ENCODE measurements at places on chromosomes 16 and 17.
A peak's percentile ranks its signal among the peaks of the same experiment; 100 is the strongest.

- DNase-seq = no peak
These were observed 2.4 kb downstream of the VEZF1 start for GRCh38 chr17:57985675-57985974.

- no peak for DNase-seq
These were observed 30.7 kb downstream of the CD300LF start for GRCh38 chr17:74682028-74682427.

DNA sequence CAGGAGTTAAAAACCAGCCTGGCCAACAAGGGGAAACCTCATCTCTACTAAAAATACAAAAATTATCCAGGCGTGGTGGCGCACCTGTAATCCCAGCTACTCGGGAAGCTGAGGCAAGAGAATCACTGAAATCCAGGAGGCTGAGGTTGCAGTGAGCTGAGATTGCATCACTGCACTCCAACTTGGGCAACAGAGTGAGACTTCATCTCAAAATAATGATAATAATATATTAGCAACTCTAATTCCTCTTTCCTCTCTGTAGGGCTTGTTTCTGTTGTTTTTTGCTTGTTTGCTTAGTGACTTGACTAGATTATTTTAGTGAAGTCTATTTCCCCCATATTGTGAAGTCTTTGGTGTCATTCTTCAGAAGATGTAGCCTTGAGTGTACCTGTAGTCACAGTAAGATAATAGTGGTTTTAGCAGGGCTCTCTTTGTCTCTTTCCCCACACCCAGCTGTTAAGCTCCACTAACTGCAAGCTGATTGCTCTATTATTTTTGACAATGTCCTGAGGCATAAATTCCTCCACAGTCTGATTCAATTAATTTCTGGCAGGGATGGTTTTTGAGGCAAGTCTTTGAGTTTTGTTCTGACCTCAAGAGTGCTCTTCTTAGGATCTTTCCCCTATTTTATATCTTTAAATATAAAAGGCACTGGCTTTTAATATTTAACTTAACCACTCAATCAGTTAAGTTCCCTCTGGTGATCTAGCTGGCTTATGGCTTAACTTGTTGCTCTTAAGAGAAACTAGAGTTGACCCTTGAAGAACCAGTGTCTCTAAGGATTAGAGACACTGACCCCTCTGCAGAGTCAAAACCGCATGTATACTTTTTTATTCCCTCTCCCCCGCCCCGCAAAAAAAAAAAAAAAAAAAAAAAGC is 18.6 kb upstream of the TNFSF12 start:
- DNase-seq = no peak

DNA sequence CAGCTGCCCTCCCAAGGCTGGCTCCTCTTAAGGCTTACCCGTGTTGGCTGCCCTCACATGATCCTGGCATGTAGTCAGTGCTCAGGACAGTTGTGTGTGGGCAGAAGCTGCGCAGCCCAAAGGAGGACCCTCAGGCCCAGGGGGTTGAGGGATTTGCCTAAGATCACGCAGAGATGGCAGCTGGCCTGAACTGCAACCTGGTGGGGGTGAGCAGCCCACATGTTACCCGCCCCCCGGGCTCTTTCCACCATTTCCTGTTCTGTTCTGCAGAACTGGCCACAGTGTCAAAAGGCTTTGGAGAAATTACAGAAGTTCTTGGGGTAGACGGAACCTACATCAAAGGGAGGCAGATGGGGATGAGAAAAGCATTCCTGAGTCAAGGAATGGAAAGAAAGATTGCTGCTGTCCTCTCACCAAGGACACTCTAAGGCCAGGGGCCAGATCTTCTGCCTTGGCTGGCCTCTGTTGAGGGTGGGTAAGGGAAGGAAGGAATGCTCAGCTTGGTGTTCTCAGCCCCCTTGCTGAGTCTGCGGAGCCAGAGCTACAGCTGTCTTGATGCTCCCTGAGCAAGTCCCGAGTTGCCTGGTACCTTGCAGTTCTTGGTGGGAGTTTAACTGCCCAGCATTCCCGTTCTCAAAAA is 53.0 kb downstream of the EPN2 start:
- DNase-seq = no peak

GRCh38 chr16:68800257-68800875 is 43.0 kb upstream of the TANGO6 start:
- DNase-seq = peak; percentile 12

- DNase-seq = no peak
These were observed 128.8 kb downstream of the ASIC2 start for GRCh38 chr17:33164169-33164881.

- DNase-seq = no peak
These were observed 139.5 kb downstream of the ZNF423 start for GRCh38 chr16:49716339-49716934.

DNA sequence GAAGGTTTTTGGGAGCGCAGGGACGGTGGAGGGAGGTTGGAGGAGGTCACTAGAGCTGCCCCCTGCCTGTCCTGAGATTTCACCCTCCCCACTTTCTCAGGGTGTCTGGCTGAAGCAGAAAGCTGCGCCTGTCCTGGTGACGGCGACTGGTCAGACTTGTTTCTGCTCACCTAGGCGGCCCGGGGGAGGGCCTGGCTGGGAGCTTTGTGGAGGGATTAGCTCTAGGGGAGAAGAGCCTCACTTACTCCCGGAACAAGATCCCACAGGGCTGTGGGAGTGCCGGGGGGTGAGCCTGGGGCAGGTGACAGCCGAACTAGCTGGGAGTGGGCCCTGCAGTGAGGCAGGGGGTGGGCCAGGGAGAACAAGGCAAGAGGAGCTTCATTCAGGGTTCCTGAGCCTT is 11.5 kb downstream of the NHERF1 start:
- no peak for DNase-seq

- DNase-seq = no peak
These were observed 212.5 kb downstream of the TANC2 start for GRCh38 chr17:63178530-63178929.

GRCh38 chr17:57484081-57484666 is 227.9 kb downstream of the MSI2 start:
- DNase-seq = no peak

GRCh38 chr17:74757931-74758847 is 9.8 kb downstream of the NHERF1 start:
- no peak for DNase-seq

Measured in NCI-H1930 (cell line).